ENCODE measurements at places on chromosomes 1 and 21.

DNA sequence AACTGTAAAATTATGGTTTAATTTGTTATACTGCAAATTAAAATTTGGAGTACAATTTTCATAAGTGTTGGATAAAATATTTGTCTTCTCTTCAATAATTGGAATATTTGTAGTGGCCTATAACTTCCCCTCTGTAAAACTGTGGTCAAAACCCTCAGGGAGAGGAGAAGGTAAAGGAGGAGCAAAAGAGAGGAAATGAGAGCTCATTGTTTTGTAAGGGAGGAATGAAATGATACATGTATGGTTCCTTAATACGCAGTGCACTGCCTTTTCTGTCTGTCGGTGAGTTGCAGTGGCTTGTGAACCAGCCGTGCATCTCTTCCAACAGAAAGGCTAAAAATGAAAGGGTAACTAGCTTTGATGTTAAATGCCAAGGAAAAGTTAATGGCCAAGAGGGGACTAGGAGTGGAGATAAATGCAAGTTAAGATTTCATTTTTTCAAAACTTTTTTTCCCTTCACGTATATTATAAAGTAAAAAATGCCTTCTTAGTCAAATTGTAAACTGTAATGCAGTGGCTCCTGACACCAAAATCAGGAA is 26.4 kb downstream of the LRRC8D start:
- no peak for DNase-seq

- no peak for DNase-seq
Observed at GRCh38 chr21:45727390-45727789, 83.9 kb downstream of the PCBP3 start.

DNA sequence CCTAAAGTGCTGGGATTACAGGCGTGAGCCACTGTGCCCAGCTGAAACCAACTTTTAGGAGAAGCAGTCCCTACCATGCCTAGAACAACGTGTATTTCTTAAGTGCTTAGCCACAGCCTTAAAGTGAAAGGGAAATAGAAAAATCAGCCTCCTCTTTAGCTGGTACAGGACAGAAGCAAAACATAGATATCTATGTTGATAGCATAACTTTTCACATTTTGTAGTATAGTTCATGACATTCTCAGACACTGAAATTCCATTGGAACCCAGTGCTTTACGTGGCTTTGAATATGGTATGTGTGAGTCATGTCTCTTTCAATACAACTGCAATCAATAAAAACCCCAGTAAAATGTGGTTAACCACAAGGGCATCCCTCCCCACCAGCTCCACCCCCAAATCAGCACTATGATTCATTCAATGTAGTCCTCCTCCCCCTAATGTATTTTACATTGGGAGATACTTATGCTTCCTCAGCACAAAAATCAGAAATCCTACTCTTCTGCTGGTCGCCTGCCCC is 32.1 kb downstream of the TGFB2 start:
- DNase-seq: no peak

DNA sequence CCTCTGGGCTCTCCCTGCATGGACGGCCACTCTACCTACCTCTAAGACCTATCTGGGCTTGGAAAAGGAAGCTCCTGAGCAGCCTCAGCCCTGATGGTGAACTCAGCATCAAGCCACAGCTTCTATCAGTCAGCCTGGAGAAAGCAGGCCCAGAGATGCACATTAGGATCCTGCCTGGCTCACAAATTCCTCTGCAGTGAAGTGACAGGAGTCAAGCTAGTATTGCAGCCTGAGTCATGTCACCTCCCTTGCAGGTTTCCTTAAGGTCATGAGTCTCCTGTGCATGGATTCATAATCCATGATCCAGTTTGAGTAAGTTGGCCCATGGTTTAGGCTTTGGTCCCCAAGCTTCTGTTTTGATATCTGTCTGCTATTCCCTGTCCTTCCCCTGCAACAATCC is 37.9 kb upstream of the DUSP10 start:
- no peak for DNase-seq

DNA sequence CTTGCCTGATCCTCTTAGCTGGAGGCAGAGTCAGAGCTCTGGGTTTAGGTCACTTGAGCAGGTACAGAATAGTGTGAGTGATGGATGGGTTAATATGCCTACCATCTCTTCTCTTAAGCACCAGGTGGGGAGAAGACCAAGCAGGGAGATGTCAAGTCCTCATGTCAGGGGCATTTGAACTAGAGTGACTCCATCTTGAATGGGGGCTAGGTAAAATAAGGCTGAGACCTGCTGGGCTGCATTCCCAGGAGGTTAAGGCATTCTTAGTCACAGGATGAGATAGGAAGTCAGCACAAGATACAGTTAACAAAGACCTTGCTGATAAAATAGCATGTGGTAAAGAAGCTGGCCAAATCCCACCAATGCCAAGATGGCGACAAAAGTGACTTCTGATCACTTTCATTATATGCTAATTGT is 77.4 kb upstream of the BTG3 start:
- no peak for DNase-seq
